A549 treated with Hydrocortisone at 1 μM for 4 hours (cell line): ENCODE measurements at places on chromosomes 5 and 9. TPM values are rescaled to one million over a fixed set of nuclear protein-coding genes. Genes with fewer than 3 reads are reported as not detected.

Gene CCL28
- 0.03 to 0.13 TPM (median 0.06 TPM) in 5 replicates for total RNA-seq

Gene IFNA21
- total RNA-seq: not detected in 5 replicates

Gene OSMR
- 47.0 to 75.5 TPM (median 65.4 TPM) in 5 replicates for total RNA-seq

Gene SMIM33
- not detected in 5 replicates for total RNA-seq

Gene NUTM2G
- not detected in 5 replicates for total RNA-seq

Gene CACFD1
- total RNA-seq: 3.9 to 5.2 TPM (median 4.4 TPM) in 5 replicates

Gene ASPN
- not detected in 5 replicates for total RNA-seq

Gene TMEM215
- 0.02 TPM in 1 of 5 replicates, not detected in the others for total RNA-seq

Gene SV2C
- total RNA-seq: not detected in 5 replicates

Gene GRM6
- not detected in 5 replicates for total RNA-seq

Gene ADAMTS6
- 0.05 to 0.10 TPM (median 0.06 TPM) in 3 of 5 replicates, not detected in the others for total RNA-seq

Gene IFT74
- 11.6 to 15.5 TPM (median 12.9 TPM) in 5 replicates for total RNA-seq

Gene LCP2
- total RNA-seq: 0.05 to 0.06 TPM in 2 of 5 replicates, not detected in the others

Gene CENPK
- total RNA-seq: 28.3 to 32.7 TPM (median 30.9 TPM) in 5 replicates

Gene SLC34A3
- 0.05 to 0.16 TPM (median 0.07 TPM) in 4 of 5 replicates, not detected in the other for total RNA-seq
